Fibroblast of mammary gland (primary cell): ENCODE measurements at places on chromosomes 2 and 18.

DNA sequence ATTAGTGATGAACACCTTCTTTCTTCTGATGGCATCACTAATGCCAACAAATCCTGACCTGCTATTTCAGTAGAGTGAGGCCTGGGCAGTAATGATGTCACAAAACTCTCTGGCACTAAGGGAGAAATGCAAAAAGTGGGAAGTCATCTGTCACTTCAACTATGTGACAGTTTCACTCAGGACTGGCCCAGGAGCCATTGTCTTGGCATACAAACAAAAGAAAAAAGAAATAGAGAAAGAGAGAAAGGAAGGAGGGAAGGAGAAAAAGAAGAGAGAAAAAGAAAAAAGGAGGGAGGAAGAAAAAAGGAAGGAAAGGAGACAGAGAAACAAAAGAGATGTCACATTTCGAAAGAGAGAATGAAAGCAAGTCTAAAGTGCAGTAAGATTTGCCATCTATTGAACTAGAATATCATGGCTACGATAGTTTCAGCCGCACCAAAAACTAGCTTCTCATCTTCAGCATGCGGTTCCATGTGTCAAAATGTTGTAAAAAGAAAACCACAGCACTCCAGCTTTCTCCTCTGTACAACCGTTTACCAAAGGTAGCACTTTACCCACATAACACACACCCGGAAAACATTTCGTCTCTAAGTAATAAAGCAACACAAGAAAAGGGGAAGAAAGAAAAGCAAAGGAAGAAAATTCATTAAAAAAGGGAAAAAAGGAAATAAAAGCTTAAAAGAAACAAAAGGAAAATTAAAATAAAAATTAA lies 50.1 kb downstream of the CD226 start:
- no peak for DNase-seq

- DNase-seq, result no peak
Measured at GRCh38 chr2:219398721-219399363, 11.1 kb upstream of the DNPEP start.

DNA sequence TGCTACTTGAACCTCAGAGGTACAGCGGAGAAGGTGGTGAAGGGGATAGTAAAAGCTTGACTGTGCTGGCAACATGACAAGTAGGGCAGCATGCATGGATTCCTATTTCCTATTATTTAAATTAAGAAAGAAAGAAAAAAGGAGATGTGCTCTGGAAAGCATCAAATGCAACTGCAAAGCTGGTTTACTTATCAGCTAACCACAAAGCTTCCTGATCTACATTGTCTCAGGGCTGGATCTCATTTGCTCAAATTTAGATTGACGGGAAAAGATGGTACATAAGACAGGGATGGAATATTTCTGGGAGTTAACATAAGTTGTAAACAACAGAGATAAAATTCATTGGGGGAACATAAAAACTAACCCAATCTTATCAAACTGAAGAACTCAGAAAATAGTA lies 178.0 kb downstream of the RIT2 start:
- DNase-seq, result no peak

GRCh38 chr2:219037783-219038499 lies 3.4 kb downstream of the CFAP65 start:
- no peak for DNase-seq

DNA sequence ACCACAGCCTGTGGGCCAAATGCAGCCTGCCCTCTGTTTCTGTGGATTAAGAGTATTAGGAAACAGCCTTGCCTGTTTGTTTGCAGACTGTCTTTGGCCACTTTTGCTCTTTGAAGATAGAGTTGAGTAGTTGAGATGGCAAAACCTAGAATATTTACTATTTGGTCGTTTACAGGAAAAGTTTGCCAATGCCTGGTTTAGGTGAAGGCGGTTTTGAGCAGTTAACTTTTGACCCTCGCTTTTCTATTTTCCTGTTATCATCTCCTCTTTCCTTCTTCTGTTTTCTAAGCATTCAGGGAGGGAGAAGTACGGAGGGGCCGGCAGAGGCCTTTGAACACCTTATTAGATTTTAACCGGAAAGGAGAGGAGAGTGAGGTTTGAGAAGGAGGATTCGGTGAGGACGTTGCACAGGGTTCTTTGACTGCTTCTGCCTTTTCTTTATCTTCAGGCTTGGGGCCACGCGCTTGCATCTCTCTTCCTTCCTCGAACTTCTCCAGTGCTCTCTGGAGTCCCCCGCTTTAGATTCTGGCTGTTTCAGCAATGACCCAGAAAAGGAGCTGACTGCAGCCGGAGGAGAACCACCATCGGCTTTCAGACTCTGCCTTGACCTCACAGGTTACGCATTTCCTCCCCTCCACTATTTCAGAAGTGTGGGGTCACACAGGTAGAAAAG lies 39.2 kb downstream of the IL1R2 start:
- DNase-seq, result no peak

GRCh38 chr2:160838691-160839090 lies 321.5 kb upstream of the TANK start:
- DNase-seq, result no peak

GRCh38 chr18:990197-990596 lies 85.5 kb downstream of the ADCYAP1 start:
- DNase-seq, result no peak

DNA sequence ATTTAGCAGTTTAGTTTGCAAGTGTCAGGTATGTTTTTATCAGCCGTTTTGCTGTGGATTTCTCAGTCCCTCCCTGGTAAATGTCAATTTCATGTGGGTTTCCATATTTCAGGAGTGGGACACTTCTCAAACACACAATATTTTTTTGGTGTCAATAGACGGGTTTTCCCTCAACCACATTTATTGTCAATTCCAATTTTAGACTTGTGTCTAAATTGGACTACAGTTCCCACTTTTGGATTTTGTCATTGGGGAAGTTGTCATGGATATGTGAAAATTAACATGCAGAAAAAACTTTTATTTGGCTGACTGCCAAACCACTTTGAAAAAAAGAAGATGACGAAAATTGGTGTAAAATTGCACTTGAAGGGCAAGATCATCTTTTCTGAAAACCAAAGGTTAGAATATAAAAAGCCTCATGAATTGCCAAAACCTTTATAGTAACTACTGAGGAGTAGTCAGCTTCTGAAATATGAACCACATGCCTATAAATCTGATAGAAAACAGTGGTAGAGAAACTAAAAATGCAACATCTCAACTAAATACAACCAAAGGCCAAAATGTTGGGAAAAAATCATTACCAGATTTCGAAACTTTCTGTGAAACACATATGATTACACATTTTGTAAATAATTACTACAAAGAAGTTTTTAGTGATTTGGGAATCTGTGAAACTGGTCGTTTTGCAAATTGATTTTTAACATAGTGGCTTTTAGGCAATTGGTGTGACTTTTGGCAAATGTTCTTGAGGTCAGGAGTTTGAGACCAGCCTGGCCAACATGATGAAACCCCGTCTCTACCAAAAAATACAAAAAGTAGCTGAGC lies 106.4 kb downstream of the BCL2L11 start:
- DNase-seq, result peak; percentile 56

GRCh38 chr18:10689236-10690034 lies 163.6 kb downstream of the NAPG start:
- peak; percentile 56 for DNase-seq

DNA sequence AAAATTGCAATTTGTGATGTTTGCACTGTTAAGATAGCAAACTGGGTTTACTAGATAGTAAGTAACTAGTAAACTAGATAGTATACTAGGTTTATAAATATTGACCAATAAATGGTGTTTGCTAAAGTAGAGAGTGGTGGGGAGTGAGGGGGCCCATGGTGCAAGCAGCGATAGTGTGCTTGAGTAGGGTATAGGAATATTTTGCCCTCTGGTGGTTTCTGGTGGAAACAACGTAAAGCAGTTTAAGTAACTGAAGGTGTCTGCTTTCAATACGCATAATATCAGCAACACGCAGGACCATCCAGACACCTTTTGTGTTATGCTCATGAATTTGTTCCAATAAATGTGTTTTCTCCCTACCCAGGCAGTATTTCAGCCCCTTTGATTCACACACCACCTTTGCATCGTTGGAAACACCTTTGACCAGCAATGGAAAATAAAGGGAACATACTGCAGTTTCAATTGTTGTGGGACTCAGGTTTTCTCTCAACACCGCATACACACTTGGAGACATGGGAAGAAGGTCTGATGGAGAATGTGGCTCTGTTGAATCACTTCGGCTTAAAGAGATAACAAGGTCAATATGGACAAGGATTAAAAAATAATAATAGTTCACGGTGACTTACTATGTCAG lies 16.7 kb upstream of the STAT1 start:
- peak; percentile 63 for DNase-seq

- peak; percentile 92 for DNase-seq
Measured at GRCh38 chr2:144834998-144835633, 315.2 kb upstream of the ZEB2 start.
